ENCODE measurements at places on chromosomes 6 and 20. TPM values are rescaled to one million over a fixed set of nuclear protein-coding genes. Genes with fewer than 3 reads are reported as not detected.

Gene REM1
- total RNA-seq = not detected

Gene PGK2
- total RNA-seq = not detected

Gene PPP1R14C
- not detected for total RNA-seq

Gene MACROD2
- total RNA-seq = not detected

Data from mammary microvascular endothelial cell (primary cell).